ENCODE measurements at places on chromosomes 4 and X.

DNA sequence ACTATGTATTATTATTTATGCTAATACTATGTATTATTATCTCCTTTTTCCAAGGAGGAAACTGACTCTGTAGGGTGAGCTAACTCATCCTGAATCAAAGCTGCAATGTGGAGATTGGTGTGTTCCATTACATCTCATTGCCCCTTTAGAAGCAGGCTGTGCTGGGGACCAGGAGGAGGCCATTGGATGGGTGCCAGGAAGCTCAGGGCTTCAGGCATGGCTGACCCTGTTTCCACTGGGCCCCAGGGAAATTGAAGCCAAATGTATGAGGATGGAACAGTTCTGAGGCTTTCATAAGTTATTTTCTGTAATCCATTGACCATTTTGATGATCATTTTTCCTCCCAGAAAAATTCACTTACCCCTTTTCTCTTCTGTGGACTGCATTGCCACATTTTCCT lies 418.8 kb upstream of the ZFP42 start:
- no peak for DNase-seq

GRCh38 chr4:69831646-69832325 lies 28.2 kb downstream of the SULT1E1 start:
- peak; percentile 14 for DNase-seq

DNA sequence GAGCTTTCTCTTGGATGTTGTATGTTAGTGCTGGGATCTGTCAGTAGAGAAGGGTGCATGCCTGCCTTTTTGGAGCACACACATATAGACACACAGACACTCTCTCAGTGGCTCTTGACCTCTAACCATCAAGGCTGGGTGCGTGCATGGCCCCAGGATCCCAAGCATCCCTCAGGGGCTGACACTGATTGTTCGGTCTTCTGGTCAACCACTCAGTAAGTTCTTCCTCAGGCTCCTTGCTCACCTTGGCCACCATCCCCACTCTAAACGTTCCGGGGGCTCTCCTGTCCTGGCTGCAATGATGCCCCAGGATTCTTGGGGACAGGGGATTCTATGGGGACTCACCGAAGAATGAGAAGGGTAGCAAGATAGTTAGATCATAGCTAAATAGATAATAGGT lies 179.6 kb downstream of the SHOX start:
- DNase-seq = no peak

GRCh38 chr4:115770046-115770543 lies 656.7 kb upstream of the NDST4 start:
- no peak for DNase-seq

DNA sequence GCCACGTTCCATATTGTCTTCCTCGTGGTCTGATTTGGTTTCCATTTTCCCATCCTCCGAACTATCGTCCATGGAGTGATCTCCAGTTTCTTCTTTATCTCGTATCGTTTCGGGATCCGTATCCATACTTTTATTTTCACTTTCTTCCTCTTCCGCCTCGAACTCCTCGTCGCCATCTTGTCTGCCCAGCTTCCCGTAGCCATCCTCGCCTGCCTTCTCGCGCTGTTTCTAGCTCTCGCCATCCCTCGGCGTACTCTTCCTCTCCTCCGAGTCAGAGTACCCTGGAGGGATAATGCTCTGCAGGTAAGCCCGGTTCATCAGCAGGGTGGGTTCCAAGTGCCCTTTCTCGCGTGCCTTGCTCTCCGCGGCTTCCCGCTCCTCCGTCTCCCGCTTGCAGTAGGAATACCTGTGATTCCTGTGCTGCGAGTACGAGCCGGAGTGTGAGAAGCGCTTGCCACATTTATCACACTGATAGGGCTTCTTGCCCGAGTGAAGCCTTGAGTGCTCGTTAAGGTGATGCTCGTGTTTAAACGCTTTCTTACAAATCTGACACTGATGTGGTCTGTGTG lies 134.5 kb upstream of the TAPT1 start:
- DNase-seq = no peak

GRCh38 chrX:133587818-133588217 lies 172.5 kb upstream of the GPC4 start:
- no peak for DNase-seq

GRCh38 chr4:58551676-58552075 lies 1441.5 kb upstream of the IGFBP7 start:
- no peak for DNase-seq

DNA sequence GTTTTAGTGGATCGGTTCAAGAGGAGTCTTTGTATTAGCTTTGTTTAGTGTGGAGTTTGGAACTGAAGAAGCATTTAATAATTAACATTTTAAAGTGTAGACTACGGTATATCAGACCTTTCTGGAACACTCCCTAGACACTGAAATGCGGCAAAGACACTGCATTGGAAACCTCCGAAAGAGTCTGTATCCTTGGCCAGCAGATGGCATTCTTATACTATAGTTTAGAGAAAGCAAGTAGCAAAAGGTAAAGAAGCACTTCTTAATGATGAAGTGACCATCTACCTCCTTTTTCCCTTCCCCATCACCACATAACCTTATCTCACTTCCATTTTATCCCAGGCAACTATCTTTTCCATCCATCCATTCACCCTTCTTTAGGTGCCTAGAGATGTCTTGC lies 7.6 kb downstream of the FABP2 start:
- DNase-seq = peak; percentile 43

DNA sequence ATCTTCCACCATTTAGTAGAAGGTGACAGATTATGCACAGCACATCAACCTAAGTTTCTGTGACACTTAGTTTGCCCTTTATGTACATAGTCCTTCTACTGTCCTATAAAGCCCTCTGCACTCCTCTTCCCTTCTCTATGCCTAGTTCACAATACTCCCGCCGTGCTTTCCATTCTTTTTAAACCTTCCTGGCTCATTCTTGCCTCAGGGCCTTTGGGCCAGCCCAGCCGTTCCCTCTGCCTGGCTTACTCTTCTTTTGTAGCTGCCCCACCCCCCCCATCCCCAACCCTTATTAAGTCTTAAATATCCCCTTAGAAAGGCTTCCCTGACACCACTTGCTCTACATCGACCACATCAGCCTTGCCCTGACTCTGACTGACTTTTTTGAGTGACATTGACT lies 33.0 kb downstream of the SGMS2 start:
- DNase-seq = no peak

GRCh38 chr4:116590648-116591047 lies 494.7 kb downstream of the TRAM1L1 start:
- no peak for DNase-seq

- DNase-seq = no peak
Observed at GRCh38 chr4:8534129-8534528, 46.1 kb upstream of the GPR78 start.

- DNase-seq = no peak
Observed at GRCh38 chrX:127085939-127086338, 266.4 kb downstream of the PRR32 start.

- no peak for DNase-seq
Observed at GRCh38 chr4:56880572-56880971, 27.1 kb upstream of the REST start.

GRCh38 chr4:10861036-10861435 lies 176.5 kb upstream of the CLNK start:
- DNase-seq = no peak

DNA sequence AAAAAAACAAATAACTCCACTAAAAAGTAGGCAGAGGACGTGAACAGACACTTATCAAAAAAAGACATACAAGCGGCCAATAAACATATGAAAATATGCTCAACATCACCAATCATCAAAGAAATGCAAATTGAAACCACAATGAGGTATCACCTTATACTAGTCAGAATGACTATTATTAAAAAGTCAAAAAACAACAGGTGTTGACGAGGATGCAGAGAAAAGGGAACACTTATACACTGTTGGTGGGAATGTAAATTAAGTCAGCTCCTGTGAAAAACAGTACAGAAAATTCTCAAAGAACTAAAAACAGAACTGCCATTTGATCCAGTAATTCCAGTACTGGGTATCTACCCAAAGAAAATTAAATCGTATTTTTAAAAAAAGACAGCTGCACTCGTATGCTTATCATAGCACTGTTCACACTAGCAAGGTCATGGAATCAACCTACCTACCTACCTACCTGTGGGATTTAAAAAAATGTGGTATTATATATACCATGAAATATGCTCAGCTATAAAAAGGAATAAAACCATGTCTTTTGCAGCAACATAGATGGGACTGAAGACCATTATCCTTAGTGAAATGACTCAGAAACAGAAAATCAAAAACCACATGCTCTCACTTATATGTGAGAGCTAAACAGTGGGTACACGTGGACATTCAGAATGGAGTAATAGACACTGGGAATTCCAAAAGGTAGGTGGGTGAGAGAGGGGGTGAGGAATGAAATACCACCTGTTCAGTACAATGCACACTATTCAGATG lies 24.8 kb upstream of the PTPN13 start:
- no peak for DNase-seq

GRCh38 chrX:40832723-40833122 lies 97.4 kb upstream of the MED14 start:
- no peak for DNase-seq

GRCh38 chr4:55178226-55179005 lies 53.0 kb upstream of the KDR start:
- DNase-seq = no peak

GRCh38 chr4:72318421-72319170 lies 250.4 kb downstream of the ADAMTS3 start:
- DNase-seq = no peak

DNA sequence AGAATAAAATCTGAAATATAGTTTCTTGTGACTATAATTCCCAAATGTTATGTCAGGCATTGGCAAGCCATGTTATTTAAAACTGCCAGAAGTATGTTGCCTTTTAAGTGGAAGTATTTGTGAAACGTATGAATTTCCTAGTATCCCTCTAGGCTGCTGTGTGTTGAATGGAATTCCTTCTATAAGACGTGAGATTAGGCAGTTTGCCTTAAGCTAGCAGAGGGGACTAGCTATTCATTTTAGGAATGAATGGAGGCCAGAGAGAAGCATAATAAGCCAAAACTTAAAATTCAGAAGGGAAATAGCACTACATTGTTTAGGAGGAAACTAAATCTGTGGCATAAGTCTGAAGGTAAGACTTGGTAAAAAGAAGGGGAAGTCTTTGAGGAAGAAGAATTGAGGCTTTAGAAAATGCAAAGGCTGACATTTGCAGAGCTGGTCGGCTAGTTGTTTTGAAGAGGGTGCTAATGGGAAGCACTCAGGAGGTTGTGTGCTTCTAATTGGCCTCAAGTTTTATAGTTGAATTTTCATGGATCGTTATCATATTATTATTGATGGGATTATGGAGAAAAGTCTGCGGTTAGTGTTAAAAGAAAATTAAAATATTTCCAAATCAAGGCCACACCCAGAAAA lies 57.1 kb downstream of the TMEM131L start:
- no peak for DNase-seq

- DNase-seq = no peak
Observed at GRCh38 chrX:87728024-87728423, 210.4 kb downstream of the KLHL4 start.

- no peak for DNase-seq
Observed at GRCh38 chrX:69154051-69154450, 11.2 kb downstream of the PJA1 start.

DNA sequence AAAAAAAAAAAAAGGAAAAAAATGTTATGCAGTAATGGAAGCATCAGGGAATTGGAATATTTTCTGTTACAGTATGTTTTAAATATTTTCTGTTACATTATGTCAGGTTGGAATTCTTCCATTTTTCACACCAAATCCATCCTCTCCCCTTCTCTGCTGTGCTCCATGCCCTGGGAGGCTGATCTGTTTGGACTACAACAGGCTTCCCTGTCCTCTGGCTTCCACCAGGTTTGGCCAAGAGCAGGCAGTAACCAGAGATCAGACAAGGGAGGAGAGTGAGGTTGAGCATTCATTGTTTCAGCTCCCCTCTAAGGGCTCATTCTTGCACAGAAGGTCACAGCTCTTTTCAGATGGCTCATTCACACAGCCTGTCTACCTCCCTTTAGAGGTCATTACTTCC lies 11.7 kb upstream of the TMEM184C start:
- DNase-seq = no peak

DNA sequence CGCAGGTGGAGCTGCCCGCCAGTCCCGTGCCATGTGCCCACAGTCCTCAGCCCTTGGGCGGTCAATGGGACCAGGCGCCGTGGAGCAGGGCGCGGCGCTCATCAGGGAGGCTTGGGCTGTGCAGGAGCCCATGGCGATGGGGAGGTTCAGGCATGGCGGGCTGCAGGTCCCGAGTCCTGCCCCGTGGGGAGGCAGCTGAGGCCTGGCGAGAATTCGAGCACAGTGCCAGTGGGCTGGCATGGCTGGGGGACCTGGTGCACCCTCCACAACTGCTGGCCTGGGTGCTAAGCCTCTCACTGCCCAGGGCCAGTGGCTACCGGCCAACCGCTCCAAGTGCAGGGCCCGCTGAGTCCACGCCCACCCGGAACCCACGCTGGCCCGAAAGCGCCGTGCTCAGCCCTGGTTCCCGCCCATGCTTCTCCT lies 646.5 kb downstream of the GABRG1 start:
- DNase-seq = no peak

- DNase-seq = peak; percentile 5
Observed at GRCh38 chrX:24259544-24260240, 54.2 kb downstream of the SUPT20HL2 start.

DNA sequence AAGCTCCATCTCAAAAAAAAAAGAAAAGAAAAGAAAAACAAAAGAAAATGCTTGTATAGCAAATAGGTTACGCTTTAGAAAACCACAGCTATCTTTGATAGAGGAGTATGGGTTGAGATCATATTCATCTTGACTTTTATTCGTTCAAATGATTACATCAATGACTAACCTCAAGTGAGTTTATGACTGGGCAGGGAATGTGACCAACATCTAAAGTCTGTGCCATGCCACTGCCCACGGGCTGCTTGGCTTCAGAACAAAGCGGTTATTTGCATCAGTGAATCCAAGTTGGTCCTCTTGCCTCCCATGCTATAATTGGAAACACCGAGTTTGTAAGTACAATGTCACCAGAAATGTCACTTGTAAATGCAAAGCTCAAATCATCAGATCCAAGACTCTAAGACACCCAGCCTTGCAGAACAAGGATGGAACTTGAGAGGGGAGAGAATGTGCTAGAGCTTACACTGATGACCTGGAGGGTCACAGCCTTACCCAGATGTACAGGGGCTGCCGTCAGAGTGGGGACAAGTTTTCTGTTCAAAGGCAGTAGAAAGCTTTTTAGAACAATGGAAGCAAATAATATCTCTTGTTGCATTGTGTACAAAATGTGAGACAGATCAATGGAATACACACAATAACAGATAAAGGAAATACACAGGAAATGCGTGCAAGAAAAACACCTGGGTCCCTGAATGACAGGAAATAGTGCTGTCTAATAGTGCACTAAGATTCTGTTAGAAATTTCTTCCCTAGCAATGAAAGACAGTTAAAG lies 8.4 kb upstream of the OPN1LW start:
- DNase-seq = peak; percentile 38

DNA sequence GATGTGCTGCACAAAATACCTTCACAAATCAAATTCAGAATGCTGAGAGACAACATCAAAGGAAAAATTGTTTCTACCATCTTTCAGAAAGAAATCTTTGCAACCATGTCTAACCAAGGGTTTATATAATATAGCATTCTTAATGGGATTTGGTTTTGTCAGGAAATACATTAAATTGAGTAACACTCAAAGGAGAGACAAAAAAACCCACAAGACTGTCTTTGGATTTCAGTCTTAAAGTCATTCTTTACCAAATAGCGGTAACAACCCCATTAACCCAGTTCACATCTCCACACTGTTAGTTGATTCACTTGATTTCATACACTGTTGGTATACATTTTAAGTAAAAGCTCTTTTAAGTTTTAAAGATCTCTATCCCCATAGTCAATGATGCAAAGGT lies 145.7 kb upstream of the EDNRA start:
- DNase-seq = no peak

All from CD4-positive, alpha-beta T cell treated with Interleukin-4 for 4 hours (primary cell).